ENCODE measurements at places on chromosomes 7 and 10.

DNA sequence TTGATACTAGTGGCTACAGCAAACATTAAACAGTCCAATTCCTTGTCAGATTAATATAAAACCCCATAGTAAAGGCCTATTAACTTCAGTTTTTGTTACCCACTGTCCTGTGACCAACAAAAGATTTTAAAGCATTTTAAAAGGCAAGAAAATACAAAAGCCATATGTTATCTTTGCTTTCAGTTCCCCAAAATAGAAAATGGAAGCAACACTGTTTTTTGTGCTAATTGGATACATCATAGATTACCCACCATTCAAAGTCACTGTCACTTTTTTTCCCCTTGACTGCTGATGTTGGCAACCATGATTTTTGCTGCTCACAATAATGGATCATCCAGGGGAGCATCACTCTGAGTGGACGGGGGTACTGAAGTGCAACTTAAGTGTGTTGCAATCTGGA, 52.4 kb upstream of the TMEM140 start:
- DNase-seq, result no peak

GRCh38 chr7:129989466-129989865, 36.7 kb upstream of the UBE2H start:
- no peak for DNase-seq

DNA sequence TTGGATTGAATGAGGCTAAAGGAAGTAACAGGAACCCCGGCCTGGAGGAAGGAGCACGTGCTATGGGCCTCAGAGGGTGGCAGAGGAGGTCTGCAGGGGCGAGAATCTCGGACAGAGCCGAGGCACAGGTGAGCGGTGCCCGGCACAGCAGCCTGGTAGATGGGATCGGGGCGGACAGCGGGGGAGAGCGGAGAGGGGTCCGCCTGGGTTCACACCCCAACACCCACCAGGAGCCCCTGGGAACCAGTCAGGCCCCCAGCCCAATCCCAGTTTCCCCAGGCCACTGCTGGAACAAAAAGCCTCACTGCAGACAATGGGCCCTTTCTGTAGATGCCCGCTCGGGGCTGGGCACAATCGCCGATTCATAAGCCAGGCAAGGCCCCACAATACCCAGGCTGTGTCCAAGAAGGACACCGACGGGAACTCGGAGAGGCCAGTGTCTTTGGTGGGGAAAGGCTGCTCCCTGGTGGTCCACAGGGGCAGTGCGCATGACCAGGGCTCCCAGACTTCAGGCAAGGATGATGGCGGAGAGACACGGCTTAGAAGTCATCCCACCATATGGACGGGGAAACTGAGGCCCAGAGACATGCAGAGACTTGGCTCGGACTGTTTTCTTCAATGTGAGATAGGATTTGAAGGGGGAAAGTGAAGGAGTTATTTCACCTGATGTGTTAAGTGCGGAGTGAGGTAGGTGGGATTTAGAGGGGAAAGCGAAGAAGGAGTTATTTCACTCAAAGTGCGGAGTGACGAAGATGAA, 106.9 kb upstream of the GPR26 start:
- DNase-seq, result peak; percentile 89

GRCh38 chr10:71852355-71852937, 1.4 kb upstream of the PSAP start:
- no peak for DNase-seq

DNA sequence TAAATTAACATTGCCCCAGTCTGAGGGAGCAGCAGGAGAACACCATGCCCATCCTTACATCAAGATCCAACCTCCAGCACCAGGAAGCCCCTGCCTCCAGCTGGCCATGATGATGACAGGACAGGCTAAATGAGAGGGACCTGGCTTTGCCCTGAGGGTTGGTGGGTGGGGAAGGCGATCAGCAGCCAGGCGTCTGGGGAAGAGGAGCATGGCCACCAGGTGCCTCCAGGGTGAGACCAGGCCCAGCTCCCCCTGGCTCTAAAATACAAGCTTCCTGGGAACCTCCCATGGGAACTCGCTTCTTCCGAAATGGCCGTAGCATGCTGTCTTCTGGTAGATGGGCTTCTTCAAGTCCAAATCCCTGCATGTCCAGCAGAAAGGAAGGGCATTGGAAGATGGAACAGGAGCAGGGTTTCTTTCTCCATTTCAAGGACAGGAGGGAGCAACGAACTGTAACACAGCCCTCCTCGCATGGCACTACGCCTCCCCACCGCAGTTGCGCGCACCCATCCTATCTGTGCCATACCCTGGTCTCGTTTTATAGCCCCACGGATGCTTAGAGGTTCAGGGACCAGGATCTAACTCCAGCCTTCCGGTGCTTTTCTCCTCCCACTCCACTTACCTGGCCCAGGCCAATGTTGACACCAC, 15.8 kb downstream of the MAT1A start:
- DNase-seq, result no peak

GRCh38 chr10:124916098-124916584, 25.8 kb upstream of the ZRANB1 start:
- no peak for DNase-seq
